ENCODE measurements at places on chromosomes 3 and 15.

GRCh38 chr3:67000009-67000408 lies 1.9 kb downstream of the KBTBD8 start:
- DNase-seq: no peak

GRCh38 chr3:117144853-117145252 lies 435.3 kb downstream of the TUSC7 start:
- DNase-seq: no peak

- DNase-seq: no peak
Observed at GRCh38 chr15:39320886-39321285, 260.0 kb upstream of the THBS1 start.

GRCh38 chr3:46129588-46130272 lies 78.4 kb downstream of the CCR1 start:
- DNase-seq: no peak

DNA sequence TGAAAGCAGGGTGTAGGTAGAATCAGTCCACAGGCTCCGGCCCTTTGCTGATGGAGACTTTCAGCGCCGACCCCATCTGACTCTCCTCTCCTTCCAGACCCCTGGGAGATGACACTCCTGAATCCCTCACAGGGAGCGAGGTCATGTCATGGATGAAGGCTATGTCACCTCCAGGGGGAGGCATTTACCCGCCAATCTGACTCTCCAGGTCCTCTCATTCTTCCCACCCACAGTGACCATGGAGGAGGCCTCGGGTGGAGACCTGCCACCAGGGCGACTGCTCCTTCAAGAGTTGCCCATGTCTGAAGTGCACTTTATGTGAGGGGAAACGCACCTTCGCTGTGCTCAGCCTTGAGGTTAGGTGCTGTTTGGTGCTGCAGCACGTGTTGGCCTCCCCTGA lies 112.7 kb downstream of the KLF13 start:
- no peak for DNase-seq

- no peak for DNase-seq
Observed at GRCh38 chr15:28919201-28919635, 33.4 kb downstream of the APBA2 start.

DNA sequence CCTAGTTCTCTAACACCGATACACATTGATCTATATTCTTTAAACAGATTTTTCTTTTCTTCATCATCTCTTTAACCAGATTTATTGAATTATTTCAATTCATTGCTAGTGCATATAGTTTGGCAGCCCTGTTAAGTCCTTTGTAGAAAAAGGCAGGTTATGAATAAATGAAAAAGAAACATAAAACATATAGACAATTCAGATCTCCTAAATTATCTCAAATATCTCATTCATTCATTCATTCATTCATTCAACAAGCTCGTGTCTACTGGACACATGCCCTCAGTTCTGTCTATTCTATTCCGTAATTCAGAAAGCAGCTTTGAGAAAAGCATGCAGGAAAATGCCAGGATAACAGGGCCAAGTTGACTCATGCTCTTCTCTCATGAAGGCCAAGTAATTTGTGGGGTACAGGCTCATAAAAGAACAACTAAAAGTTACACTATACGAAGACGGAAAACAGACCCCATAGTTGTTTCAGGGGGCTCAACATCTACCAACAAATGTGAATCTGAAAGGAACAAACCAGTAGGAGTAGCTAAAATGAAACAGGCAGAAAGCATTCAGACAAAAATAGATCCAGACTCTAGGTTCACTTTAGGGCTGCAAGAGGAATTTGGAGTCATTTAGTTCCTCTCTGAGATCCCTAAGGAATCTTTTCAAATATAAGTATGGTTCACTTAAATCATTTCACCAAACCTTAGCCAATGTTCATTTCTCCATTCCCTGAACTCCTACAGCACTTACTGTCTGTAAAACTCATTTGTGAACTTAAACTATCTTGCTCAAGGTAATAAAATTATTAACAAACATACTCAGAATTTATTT lies 7.5 kb downstream of the ZNF148 start:
- DNase-seq: no peak

GRCh38 chr15:58167095-58167691 lies 29.0 kb downstream of the AQP9 start:
- no peak for DNase-seq

DNA sequence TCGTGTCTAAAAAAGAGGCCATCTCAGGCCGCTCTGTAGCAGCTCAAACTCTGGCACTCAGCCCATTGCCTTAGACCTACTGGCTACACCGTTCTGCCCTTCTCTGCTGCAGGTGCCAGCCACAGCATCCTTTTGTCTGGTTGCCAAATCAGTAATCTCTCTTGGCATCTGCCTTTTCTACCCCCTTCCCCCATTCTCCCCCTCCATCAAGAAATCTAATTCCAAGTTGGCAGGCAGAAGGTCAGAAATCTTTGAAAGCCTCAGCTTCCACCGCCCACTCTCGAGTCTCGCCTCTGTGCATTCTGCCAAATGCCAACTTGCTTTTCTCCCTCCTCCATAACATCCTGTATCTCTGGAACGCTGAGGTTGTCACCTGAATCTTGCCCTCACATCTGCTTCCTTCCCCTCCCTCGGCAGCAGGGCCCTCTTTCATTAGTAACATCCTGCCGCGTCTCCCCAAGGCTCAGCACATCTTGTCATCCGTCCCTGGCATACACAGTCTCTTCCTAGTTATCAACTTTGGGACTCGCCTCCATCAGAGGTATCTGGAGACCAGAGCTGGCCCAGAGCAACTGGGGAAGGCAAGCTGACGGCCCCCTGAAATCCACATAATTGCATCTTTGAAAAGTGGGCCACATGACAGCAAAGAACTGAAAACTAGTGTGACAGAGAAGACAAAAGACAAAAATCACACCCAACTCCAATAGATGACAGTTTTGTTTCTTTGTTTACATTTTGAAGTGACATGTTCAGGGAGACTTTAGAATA lies 312.0 kb upstream of the CCDC54 start:
- no peak for DNase-seq

- DNase-seq: no peak
Observed at GRCh38 chr15:81299630-81300273, 24.2 kb downstream of the STARD5 start.

DNA sequence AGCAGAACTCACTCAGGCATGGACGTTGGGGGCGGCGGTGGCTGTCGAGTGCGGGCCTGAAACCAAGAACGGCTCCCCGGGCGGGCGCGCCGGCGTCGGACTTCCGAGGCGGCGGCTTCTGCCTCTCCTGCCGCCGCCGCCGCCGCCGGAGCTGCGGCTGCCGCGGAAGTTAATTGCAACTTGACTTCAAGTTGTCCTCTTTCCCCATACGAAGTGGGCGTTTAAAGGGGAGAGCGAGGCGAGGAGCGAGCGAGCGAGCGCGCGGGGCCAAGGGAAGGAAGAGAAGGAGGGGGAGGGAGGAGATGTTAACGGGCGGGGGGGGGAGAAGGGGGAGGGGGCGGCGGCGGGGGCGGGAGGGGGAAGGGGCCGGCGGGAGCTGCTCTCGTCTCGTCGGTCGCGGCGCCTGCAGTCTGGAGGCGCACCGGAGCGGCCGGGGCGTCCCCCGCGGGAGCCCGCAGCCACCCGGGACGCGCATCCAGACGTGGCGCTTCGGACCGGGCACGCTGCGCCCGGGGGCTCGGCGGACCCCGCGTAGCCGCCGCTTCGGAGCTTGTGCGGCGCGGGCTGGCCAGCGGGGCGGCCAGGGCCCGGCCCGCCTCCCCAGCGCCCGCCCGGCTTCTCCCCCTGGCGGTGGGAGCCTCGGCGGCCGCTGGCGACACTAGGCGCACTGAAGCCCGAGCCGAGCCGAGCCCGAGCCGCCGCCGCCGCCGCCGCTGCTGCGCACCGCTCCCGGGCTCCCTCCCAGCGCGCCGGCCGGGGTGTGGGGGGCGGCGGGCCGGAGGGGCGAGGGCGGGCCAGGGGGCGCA lies 19.7 kb upstream of the SATB1 start:
- peak; percentile 50 for DNase-seq

GRCh38 chr3:48997714-48998637 lies 7.9 kb downstream of the P4HTM start:
- no peak for DNase-seq

Measured in stimulated activated CD8-positive, alpha-beta memory T cell treated with anti-CD3 and anti-CD28 coated beads, Interleukin-12 subunit alpha, Interleukin-12 subunit beta, amount 100 ng/mL, for 1 hour (primary cell).